ENCODE measurements at places on chromosomes 16 and 17.

- peak; percentile 34 for DNase-seq
Measured at GRCh38 chr16:70682239-70683145, 3.4 kb downstream of the MTSS2 start.

DNA sequence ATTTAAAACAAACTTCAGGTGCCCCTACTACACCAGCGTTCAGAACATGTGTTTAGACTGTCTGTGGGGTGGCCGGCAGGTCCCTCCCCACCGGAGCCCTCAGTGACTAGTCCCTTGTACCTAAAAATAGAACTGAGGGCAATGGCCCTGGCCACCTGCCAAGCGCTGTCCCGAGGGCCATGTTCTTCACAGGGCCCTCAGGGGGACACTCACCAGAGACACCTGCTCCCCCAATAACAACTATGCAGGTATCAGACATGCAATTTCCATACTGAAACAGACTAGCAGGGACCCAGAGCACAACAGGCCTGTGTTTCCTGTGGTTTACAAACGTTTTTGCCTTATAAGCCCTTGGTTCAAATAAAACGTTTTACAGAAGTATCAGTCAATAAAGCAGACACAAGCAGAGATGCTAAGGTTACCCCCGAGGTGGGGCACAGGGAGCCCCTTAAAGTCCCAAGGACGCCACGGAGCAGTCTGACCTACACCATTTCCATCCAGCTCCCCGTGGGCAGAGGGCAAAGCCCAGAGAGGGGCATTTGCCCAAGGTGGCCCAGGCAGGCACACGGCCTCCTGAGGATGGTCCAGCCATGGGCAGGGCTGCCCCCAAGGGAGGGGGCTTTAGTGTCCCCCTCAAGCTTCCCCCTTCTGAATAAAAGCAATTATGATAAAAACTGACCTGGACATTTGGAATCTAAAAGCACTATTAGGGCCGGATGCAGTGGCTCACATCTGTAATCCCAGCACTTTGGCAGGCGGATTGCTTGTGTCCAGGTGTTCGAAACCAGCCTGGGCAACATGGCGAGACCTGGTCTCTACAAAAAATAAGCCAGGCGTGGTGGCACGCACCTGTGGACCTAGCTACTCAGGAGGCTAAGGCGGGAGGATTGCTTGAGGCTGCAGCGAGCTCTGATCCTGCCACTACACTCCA is 896 bp upstream of the MYLK3 start:
- DNase-seq: no peak

- no peak for DNase-seq
Measured at GRCh38 chr17:50203604-50204345, 2.3 kb upstream of the COL1A1 start.

DNA sequence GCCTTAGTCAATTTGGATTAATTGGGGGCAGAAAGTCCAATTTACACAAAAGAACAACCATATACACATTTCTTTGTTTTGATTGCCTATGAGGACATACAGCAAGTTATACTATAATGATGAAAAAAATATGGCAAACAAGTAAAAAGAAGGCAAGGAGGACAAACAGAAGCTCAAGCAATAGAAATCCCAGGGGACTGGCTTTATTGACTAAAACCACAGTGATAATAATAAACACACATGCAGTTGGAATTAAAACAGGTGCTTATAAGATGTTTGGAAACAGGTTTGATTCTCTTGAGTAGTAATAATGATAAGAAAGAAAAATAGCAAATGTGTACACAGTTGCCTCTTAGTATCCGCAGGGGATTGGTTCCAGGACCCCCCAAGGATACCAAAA is 176.4 kb downstream of the SHISA9 start:
- DNase-seq: no peak

DNA sequence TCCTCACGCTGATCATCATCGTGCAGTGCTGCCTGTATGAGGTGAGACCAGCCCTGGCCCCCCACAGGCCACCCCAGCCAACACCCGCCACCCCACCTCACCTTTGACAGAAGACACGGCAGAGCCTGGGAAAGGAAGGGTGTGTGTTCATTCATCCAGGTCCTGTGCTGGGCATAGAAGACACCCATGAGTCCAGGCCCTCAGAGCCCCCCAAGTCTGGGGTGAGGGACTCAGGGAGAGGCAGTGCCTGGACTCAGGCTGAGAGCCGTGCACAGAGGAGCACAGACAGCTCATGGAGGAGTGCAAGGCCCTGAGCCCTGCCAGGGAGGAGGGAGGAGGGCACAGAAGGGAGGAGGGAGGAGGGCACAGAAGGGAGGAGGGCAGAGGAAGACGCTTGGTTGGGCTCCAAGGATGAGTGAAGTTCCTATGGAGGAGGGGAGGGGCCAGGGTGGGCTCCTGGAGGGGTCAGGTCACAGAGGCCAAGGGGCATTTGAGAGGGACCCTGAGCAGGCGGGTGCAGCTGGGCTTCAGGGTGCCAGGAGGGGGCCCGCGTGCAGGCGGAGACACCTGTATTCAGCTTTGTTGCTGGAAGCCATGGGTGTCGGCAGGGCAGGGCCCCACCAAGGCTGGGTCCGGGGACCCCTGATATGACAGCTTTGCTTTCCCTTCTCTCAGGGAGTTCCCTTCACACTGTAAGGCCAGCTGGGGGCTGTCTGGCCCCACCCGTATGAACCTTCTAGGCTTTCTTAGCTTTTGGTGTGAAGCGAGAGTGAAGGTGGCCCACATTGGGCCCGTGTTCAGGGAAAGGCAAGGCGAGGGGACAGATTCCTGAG is 11.4 kb downstream of the TAX1BP3 start:
- no peak for DNase-seq

GRCh38 chr17:48441231-48441711 is 11.3 kb upstream of the SKAP1 start:
- no peak for DNase-seq

GRCh38 chr17:76189741-76190140 is 48.7 kb upstream of the FOXJ1 start:
- DNase-seq: no peak

DNA sequence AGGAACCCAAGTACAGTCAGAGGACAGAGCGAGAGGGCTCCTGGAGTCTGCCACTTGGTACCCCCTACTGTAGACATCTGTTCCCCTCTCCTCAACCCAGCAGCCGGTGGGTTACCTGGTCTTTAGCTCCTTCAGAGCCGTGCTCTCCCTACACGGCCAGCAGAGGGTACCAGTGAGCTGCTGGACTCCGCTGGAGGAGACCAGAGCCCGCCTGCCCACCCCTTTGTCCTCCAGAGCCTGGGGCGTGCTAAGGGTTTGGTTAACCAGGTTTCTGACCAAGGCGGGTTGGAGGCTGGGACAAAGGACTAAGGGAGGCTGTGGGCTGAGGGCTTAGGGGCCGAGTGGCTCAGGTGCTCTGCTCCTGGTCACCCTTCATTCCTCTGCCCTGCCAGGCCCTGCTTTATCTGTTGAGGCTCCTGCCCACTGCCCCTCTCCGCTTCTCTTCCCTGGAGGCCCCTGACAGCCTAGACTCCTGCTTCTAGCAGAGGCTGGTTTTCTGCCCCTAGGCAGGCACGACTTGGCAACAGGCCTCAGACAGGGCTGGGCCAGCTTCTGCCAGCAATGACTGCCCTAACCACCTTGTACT is 2.7 kb upstream of the HSD11B2 start:
- peak; percentile 65 for DNase-seq

GRCh38 chr17:3738562-3739295 is 15.0 kb downstream of the HASPIN start:
- DNase-seq: no peak

DNA sequence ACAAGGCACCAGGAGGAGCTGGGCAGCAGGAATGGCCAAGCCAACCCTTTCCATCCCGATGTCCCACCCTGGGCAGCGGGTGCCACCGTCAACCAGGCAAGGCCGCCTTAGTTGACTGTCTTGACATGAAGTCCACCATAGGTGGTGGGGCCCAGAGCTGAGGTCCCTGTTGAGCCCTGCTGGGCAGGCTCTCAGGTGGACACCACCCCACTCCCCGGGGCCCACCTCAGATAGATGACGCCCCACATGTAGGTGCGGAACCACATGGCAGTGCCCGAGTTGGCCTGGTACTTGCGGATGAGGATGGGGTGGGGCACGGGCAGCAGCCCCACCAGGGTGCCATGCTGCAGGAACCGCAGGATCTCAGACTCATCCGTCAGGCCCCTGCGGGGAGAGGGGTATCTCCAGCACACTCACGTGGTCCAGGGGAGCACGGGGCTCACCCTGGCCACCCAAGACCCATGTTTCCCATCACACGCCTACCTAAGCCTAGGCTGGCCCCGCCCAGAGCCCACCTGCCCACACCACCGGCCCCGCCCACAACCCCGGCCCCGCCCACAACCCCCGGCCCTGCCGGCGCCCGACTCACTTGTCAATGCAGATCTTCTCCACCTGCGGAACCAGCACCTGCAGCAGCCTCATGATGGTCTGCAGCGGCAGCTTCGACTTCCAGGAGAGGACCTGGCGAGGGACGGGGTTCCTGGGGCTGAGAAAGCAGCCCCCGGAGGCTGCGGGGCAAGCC is 16.2 kb downstream of the OTOP3 start:
- DNase-seq: no peak

DNA sequence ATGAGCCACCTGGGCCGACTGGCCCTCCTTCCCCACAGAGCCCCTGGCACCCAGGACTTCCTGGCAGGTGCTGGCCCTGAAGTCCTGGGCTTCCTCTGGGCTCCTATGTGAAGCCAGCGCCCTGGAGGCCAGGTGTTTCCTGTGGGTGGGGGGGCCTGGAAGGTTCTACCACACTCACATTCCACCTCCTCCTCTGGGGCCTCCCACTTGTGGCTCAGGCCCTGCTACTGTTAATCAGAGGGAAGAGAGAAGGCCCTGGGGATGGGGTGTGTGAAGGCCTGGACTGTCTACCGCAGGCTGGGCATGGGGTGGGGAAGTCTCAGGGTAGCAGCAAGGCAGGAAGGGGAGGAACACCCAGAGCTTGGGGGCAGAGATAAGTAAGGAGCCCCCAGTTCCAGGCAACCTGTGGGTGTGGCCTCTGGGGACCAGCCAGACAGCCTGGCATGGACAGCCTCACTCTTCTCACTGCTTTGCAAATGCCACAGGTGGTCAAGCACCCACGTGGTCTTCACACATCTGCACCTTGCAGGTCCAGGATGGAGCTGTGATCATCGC is 111.9 kb upstream of the TNRC6C start:
- peak; percentile 50 for DNase-seq

DNA sequence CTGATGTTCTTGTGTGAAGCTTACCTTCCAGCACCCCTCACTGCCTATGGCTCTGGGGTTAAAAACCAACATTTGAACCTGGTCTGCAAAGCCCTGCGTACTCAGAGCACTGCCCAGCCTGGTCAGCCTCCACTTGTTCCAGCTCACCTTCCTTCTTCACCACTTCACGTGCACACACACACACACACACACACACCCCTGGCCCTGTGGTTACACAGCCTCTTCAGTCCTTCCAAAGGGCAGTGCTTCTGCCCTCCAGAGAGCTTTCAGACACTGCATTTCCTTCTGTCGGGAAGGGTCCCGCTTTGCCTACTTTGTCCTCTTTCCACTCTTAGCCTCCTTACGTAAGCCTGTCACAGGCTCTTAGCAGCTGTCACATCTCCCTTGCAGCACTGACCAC is 9.6 kb upstream of the TMEM220 start:
- no peak for DNase-seq

- peak; percentile 33 for DNase-seq
Measured at GRCh38 chr17:8016632-8017424, 14.4 kb downstream of the GUCY2D start.

- peak; percentile 74 for DNase-seq
Measured at GRCh38 chr16:50273888-50274325, 7.6 kb downstream of the ADCY7 start.

- DNase-seq: no peak
Measured at GRCh38 chr17:72656130-72656763, 436.2 kb downstream of the SLC39A11 start.

DNA sequence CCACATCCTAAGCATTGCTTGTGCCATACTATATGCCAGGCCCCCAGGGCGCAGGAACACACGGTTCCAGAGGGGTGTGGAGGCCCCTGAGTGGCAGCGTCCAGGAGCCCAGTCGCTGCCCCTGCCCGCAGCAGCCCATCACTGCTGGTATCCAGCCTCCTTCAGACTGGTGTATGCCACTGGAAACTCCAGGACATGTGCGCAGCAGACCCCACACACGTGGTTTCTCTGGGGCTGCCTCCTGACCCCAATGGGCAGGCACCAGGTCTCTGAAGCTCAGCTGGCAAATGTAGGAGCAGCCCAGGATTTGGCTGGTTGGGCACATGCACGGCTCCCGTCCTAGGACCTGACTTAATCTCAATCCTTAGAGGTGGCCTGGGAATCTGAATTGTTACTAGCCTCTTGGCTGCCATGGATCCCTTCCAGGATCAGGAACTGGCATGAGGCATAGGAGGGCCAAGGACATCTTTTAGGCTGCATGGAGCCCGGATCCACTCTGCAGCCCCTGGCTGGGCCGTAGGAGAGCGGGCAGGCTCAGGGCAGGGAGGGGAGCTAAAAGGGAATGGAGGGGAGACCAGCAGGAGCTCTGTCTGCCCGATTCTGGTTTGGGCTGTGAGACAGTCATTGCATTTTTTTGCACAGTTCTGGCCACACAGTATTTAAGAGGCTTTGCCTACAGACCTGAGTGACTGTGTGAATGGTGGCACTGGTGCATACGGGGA is 62.3 kb downstream of the RAI1 start:
- DNase-seq: no peak

- DNase-seq: no peak
Measured at GRCh38 chr17:7384489-7385081, 3.7 kb downstream of the TNK1 start.

DNA sequence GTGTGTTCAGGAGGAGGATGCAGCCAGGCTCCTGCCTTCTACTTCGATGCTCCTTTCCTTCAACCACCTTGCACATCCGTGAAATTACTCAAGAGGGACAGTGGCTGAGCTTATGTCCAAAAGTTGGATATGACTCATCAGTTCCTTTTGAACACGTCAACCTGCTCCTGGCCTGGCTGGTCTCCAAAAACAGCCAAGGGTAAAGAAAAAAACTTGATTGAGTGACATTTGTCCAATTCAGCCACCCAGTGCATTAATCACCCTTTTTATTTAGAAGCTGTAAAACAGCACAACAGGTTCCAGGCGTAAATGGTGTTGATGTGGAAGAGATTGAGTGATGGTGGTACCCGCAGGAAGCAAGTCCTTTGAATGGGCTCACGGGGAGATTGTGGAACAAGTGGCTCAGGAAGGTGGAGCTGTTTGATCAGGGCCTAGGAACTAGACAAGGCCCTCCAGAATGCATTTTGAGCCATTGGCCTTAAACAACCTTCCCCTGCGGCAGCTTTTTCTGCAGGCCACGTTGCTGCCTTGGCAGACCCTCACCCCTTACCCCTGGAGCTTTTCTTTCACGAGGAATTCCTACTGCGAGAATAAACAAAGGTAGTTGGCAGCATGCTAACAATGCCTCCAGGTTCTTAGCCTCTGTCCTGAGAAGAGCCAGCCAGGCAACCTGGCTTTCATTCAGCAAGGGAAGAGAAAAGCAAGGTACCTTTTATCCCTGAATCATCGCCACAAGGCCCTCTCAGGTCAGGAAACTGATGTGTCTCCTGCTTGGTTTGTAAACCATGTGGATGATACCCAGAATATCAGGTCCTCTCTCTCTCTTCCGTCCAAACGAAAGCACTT is 173.3 kb upstream of the CACNG5 start:
- no peak for DNase-seq

GRCh38 chr17:46875849-46876352 is 24.5 kb downstream of the WNT9B start:
- no peak for DNase-seq

- DNase-seq: no peak
Measured at GRCh38 chr17:50076591-50077235, 18.4 kb upstream of the PDK2 start.

GRCh38 chr16:59216291-59216690 is 482.2 kb upstream of the GOT2 start:
- no peak for DNase-seq

- DNase-seq: no peak
Measured at GRCh38 chr17:39950871-39951348, 11.9 kb upstream of the GSDMA start.

Data from hematopoietic multipotent progenitor cell treated with erythropoietin and hydrocortisone succinate and interleukin-3 and kit ligand, for 15 days (in vitro differentiated cells).